ENCODE measurements at places on chromosomes 11 and 22. TPM values are rescaled to one million over a fixed set of nuclear protein-coding genes. Genes with fewer than 3 reads are reported as not detected.

The TEAD1 gene
- 105 TPM for total RNA-seq

The FXYD2 gene
- total RNA-seq: not detected

GRCh38 chr11:70643642-70644041, 245.3 kb downstream of the CTTN start:
- DNase-seq: no peak

GRCh38 chr11:61577383-61578118, 3.3 kb downstream of the SYT7 start:
- no peak for DNase-seq

DNA sequence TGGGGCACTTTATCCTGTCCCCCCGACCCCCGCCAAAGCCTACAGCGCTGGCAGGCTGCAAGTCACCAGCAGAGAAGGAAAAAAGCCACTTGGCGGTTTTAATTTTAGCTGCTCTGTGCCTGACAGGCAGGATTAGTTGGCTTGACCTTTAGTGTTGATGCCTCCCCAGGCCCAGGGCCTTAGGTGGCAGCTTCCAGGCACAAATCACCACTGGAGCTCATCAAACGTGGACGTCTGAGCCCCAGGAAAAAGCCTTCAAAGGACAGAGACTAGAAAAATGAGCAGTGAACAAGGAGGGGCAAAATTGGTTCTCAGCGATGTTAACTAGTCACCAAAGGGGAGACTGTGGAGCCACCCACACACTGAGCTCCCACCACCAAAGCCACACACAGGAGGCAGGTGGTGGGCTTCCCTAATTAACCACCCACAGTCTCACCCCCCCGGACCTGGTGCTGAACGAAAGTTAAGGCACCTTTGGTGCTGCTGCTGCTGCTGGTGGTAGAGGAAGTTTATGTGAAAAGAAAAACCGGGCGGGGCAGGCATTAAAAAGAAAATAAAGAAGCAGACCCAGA, 4.4 kb upstream of the PYGM start:
- DNase-seq: no peak

All from LHCN-M2 (cell line).